ENCODE measurements at places on chromosomes 3 and 15. TPM values are rescaled to one million over a fixed set of nuclear protein-coding genes. Genes with fewer than 3 reads are reported as not detected.

DNA sequence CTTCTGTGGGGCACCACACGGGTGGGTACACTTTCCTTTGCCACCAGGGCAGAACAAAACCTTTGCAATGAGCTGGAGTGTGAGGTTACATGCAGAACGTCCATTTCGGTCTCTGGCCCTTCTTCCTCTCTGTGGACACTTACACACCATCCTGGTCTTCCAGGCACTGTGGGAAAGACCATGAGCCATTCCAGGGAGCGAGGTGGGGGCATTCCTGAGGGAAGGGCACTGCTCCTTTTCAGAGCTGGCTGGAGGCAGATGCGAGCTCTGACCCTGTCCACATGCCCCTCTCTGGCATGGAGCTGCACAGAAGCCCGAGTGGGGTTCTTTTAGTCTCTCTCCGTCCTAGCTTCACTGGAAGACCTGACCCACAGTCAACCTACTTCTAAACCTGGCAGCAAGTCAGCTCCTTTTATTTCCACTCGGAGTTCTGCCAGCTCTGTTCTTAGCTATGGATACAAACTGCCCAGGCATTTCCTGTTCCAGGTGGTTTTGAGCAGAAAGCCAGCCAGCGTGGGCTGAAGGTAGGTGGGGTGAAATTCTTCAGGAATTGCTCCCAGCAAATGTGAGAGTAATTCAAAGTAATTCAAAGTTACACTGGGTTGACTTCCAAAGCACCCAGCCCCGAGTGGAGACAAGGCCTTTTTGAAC lies 281.4 kb downstream of the ADAMTS17 start:
- H3K4me3 ChIP-seq: no peak overlapping the region
- no peak for DNase-seq
- no peak overlapping the region for H3K27ac ChIP-seq
- peaks cover 4% of the 10 kb centered on the region for H3K27me3 ChIP-seq
- H3K4me1 ChIP-seq: no peaks in the 10 kb centered on the region
- H3K36me3 ChIP-seq: no peaks in the 10 kb centered on the region

- H3K36me3 ChIP-seq: peaks cover under 1% of the 10 kb centered on the region
- no peak overlapping the region for H3K27ac ChIP-seq
- no peaks in the 10 kb centered on the region for H3K27me3 ChIP-seq
- H3K4me1 ChIP-seq: peaks cover 31% of the 10 kb centered on the region
These were observed 38.8 kb upstream of the PLXND1 start for GRCh38 chr3:129645286-129645685.

DNA sequence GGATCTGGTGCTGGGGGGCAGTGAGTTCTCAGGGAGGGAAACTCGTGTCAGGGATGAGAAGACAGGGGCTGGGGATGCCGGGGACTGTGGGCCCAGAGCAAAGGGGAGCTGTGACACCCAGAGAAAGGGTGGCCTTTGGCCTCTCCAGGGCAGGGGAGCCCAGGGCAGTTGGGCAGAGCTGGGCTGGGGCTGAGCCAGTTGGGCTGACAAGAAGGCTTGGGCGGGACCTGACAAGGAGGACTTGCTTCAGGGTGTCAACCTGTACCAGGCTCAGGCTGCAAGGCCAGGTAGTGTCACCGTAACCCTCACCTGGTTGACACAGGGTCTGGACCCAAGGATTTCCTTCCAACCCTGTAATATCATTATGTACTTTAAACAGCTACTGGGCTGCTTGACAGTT lies 13.2 kb upstream of the ANPEP start:
- no peak overlapping the region for H3K27ac ChIP-seq
- no peaks in the 10 kb centered on the region for H3K36me3 ChIP-seq
- DNase-seq: no peak
- H3K4me1 ChIP-seq: peaks cover 52% of the 10 kb centered on the region
- H3K4me3 ChIP-seq: peak overlapping the region; percentile 47
- H3K27me3 ChIP-seq: peaks cover 9% of the 10 kb centered on the region

- H3K27me3 ChIP-seq: no peaks in the 10 kb centered on the region
- H3K4me3 ChIP-seq: no peak overlapping the region
- no peaks in the 10 kb centered on the region for H3K4me1 ChIP-seq
- no peak overlapping the region for H3K27ac ChIP-seq
- DNase-seq: no peak
These were observed 37.7 kb upstream of the SLC41A3 start for GRCh38 chr3:126121632-126122031.

DNA sequence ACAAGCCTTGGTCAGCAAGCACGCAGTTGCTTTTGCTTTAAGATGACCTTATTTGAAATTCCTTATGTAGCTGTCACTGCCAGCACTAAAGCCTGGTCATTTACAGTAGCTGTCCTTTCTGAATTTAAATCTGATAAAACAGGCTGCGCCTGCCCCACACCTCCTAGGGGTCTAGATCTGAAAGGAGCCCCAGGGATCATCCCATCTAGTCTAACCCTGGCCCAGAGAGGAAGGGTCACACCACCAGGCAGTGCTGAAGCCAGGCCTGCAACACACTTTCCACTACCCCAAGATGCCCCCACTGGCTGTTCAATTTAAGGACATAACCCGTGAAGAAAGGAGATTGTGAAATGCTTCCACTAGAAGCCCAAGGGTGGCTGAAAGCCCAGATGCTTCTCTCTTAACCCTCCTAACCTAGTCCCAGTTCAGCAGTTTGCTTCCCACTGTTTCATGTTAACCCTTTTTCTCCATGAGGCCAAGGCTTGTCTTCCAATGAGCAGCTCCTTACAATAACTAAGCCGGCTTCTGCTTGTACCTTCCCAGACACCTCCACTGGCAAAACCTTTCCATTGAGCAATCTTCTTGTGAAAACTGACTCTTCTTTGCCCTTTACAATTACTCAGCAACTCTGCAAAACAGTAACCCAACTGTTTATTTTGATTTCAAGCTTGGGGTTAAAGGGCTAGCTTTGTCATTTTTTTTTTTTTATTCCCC lies 198.9 kb upstream of the LPP start:
- no peaks in the 10 kb centered on the region for H3K27me3 ChIP-seq
- no peaks in the 10 kb centered on the region for H3K36me3 ChIP-seq
- H3K27ac ChIP-seq: peak overlapping the region; percentile 8
- H3K4me3 ChIP-seq: no peak overlapping the region
- peaks cover 52% of the 10 kb centered on the region for H3K4me1 ChIP-seq
- DNase-seq: peak; percentile 45

DNA sequence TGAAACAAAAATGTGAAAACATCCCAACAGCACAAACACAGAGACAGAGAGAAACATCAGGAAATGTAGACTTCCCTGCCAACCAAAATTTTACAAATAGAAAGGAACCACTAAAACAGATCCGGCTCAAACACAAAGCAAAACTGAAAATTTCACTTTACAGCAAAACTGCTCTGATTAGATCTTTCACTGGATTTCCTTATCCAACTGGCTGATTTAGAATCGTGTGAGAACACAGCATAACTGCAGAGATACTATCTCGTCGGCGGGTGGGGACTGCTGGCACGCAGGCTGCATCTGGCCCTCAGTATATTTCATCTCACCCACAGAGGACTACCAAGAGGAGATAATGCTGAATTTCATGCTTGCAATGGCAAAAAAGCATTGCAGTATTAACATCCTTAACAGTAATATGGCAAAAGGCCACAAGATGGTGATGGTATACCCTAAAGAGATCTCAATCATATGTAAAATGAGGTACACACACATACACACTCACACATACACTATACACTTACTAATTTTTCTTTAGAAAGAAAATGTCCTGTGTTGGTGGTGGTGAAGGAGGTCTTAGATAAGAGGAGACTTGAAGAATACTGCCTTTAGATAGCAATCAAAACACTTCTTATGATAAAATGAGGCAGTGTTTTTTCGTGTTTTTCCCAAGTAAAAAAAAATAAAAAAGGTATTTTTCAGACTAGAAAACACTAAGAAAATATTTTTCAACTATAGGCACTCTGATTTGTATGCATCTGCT lies 10.6 kb upstream of the LEO1 start:
- peaks cover 40% of the 10 kb centered on the region for H3K4me1 ChIP-seq
- H3K27me3 ChIP-seq: no peaks in the 10 kb centered on the region

DNA sequence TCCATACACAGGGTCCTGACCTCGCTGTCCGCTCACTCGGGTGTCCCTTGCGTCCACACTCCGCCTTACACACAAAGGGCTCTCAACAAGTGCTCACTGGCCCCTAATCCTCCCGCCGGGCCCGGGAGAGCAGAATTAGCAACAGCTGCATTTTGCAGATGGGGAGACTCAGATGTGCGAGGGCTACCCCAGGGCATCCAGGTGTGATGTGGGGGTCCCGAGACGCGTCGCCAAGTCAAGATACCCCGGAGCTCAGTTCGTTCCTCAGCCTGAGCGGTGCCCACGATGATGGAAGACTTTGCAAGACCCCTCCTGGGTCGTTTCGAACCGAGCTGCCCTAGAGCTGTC lies 14.9 kb upstream of the WNT7A start:
- H3K36me3 ChIP-seq: no peaks in the 10 kb centered on the region
- H3K27me3 ChIP-seq: peaks cover 25% of the 10 kb centered on the region
- no peak for DNase-seq
- peaks cover 10% of the 10 kb centered on the region for H3K4me1 ChIP-seq

GRCh38 chr3:56254835-56255234 lies 213.4 kb downstream of the ERC2 start:
- no peak overlapping the region for H3K27ac ChIP-seq
- DNase-seq: no peak
- H3K36me3 ChIP-seq: no peaks in the 10 kb centered on the region
- H3K4me1 ChIP-seq: no peaks in the 10 kb centered on the region
- no peak overlapping the region for H3K4me3 ChIP-seq
- no peaks in the 10 kb centered on the region for H3K27me3 ChIP-seq

The LRRC34 gene
- not detected for total RNA-seq

The NR1D2 gene
- total RNA-seq: 14.3 TPM

The HYAL1 gene
- total RNA-seq: 50.5 TPM
